ENCODE measurements at places on chromosomes 1 and 21.

DNA sequence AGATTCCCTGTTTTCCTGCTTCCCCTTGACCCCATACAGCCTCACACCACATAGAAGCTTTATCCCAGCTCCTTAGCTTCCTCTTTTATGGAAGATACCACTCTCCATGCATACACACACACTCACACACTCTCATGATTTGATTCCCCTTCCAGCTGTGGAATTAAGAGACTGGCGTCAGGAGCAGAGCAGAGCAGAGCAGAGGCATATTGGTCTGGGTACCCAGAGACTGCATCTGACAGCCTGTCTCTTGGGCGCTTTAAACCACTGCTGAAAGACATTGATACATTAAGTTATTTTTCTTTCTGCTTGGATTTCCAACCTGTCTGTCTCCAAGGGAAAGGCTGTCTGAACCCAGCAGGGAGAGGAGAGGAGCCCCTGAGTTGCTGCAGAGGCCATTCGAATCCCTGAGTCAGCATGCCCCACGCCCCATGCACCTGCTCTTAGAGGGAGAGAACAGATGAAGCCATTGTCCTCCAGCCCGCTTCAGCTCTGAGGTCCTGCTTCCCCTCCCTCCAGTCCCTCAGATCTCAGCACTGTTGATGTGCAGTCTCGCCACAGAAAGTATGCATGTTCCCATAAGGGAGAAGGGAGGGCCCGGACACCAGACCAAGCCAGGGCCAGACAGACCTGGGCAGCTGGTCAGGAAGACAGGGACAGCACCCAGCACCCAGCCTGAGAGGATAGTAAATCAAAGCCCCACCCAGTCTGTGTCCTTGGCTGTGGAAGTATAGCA, 66.7 kb upstream of the GJB5 start:
- no peak for DNase-seq

GRCh38 chr1:112721966-112722524, 6.9 kb upstream of the PPM1J start:
- DNase-seq, result no peak

GRCh38 chr1:52268372-52268771, 97.6 kb downstream of the CC2D1B start:
- DNase-seq, result no peak

GRCh38 chr1:63713627-63714481, 60.0 kb upstream of the ROR1 start:
- no peak for DNase-seq

DNA sequence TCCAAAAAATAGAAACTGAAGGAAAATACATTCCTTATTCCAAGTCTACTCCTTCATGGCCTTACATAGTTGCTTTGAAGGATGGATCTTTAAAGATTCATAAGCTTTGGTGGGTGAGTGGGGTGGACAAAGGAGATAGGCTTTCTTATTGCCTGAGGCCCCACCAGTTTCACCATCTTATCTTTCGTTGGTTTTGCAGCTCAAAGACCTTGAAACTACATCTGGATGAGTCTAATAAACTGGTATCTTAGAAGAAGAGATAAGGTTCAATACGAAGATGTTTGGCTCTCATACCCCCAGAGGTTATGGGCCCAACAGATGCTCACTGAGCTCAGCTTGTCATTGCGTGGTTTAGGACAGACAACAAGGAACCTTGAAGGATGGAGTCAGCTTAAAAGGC, 201.5 kb downstream of the HS2ST1 start:
- DNase-seq, result no peak

GRCh38 chr1:245512980-245513578, 358.3 kb downstream of the KIF26B start:
- no peak for DNase-seq

DNA sequence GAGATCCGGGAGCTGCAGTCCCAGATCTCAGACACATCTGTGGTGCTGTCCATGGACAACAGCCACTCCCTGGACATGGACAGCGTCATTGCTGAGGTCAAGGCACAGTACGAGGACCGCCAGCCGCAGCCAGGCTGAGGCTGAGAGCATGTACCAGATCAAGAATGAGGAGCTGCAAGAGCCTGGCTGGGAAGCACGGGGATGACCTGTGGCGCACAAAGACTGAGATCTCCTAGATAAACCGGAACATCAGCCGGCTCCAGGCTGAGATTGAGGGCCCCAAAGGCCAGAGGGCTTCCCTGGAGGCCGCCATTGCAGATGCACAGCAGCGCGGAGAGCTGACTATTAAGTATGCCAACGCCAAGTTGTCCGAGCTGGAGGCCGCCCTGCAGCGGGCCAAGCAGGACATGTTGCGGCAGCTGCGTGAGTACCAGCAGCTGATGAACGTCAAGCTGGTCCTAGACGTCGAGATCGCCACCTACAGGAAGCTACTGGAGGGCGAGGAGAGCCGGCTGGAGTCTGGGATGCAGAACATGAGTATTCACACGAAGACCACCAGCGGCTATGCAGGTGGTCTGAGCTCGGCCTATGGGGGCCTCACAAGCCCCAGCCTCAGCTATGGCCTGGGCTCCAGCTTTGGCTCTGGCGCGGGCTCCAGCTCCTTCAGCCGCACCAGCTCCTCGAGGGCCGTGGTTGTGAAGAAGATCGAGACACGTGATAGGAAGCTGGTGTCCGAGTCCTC, 25.5 kb downstream of the ETV3L start:
- peak; percentile 8 for DNase-seq

- no peak for DNase-seq
Observed at GRCh38 chr1:8510041-8510823, 192.3 kb downstream of the SLC45A1 start.

- peak; percentile 98 for DNase-seq
Observed at GRCh38 chr1:212488436-212489283, 55.9 kb downstream of the NENF start.

DNA sequence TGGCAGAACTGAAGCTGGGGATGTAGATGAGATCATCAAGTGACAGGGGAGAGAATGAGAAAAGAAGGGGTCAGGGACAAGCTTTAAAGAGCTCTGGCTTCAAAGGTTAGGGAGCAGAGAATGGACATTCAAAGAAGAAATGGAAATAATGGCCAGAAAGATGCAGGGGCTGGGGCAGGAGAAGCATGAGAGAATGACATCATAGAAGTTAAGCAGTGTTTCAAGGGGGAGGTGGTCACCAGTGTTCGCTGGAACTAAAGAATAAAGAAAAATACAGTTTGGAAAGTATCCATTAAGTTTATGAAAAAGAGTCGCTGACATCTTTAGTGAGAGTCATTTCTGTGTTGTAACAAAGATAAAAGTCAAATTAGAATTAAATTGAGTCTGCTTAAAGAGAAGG, 44.3 kb downstream of the TARBP1 start:
- no peak for DNase-seq

GRCh38 chr1:184051138-184051484, 419 bp upstream of the TSEN15 start:
- DNase-seq, result no peak

DNA sequence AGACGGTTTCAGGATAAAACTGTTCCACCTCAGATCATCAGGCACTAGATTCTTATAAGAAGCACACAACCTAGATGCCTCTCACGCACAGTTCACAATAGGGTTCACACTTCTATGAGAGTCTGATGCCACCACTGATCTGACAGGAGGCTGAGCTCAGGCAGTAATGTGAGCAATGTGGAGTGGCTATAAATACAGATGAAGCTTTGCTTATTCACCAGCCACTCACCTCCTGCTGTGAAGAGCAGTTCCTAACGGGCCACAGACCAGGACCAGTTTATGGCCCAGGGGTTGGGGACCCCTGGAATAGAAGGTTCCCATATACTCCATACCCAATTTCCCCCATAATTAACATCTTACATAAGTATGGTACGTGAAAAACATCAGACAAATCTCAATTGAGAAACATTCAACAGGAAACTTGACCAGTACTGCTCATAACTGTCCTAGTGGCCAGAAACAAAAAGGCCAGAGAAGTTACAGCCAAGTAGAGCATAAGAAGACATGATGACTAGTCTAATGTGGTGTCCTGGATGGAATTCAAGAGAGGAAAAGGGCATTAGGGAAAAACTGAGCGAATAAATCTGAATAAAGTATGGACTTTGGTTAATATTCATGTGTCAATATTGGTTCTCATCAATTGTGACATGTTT, 24.7 kb upstream of the IGSF5 start:
- DNase-seq, result no peak

DNA sequence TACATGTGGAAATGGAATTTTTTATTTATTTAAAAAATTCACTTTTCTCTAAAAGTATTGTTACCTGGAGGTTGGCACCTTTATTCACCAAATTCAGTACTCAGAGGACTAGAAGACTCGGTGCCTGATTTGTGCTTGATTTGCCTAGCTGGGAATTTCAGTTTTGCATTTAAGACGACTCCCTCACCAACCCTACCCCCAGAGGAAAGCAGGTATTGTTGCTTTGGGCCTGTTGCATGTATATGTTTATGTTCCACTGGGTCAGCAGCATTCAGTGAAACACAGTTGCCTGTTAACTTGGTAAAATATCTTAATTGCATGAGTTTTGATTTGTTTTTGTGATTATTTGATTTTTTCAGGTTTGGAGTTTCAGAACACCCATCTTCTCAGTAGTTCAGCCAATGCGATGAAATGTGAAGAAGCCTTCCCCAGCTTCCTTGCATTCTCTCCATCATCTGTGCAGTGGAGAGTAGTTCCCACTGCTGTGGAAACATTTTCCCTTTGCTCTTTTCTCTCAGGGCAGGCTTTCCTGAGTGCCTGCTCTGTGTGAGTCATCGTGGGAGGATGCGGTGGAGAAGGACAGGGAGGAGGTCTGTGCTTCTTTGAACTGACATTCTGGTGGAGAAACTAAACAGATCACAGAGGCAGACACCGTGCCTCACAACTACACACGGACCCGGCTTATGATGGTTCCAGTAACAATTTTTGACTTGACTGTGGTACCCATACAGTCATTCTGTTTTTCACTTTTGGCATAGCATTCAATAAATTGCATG, 6.4 kb downstream of the ADARB1 start:
- no peak for DNase-seq

DNA sequence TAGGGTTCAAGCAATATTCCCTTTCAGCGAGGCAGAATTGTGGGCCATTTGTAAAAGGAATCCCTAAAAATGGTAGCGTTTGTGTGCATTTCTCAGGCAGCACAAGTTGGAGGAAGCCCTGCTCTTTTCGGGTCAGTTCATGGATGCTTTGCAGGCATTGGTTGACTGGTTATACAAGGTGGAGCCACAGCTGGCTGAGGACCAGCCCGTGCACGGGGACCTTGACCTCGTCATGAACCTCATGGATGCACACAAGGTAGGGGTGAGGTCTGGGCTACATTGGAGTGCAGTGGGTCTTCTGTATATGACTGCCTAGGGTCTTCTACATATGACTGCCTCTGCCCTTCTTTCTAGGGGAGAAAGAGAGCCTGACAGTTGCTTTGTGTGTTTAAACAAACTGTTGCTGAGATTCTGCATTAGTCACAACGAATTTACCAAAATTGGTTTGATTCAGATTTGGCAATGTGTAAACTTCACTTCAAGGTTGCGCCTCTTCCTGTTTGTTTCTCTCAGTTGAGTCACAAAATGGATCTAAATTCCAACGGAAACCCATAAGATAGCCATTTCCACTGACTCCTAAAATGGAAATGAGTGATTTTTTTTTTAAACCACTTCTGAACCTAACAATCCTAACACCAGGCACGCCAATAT, 40.4 kb upstream of the BMP8A start:
- no peak for DNase-seq

GRCh38 chr1:48978413-48978812, 201.7 kb upstream of the BEND5 start:
- DNase-seq, result no peak

DNA sequence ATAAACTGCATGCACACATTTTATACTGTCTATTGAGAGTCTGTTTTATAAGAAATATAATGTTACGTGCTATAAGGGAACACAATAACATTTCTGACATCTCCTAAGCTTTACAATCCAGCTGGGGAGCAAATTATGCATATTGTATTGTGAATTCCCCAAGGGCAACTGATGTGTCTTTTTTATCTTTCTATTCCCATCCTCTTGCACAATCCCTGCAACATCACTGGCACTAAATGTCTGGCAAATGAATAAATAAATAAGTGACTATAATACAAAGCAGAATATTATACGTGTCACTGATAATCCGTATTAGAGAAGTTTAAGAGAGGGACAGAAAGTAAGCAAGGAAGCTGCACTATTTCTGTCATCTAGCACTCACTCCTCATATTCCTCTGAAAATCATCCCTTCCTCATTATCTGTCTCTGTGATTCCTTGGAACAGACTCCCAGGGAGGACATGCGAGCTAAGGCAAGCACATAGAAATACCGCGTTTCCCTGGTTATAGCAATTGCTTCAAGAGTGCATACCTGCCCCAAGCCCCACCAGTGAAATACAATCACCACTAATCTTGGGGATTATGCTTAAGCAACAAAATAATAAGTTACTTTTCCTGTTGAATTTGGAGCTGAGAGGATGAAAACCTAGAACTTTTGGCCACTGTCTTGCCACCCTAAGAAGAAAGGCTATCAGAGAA, 205.4 kb downstream of the SMYD3 start:
- DNase-seq, result no peak

DNA sequence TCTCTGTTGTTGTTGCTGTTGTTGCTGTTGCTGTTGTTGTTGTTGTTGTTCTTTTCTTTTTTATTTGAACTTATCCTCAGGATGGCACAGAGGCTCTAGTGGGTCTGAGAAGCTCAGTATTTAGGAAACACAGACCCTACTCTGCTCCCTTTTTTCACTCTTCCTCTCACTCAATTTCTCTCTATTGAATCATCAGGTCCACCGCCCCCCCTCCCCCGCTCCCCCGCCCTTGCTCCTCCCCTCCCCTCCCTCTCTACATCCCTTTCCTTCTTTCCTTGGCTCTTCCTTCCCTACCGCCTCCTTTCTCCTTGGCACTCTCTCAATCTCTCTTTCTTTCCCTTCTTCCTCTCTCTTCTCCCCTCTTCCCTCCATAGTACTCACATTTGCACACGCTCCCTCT, 218.5 kb upstream of the ZC3H12A start:
- no peak for DNase-seq

- DNase-seq, result no peak
Observed at GRCh38 chr21:44795342-44795741, 6.3 kb downstream of the UBE2G2 start.

DNA sequence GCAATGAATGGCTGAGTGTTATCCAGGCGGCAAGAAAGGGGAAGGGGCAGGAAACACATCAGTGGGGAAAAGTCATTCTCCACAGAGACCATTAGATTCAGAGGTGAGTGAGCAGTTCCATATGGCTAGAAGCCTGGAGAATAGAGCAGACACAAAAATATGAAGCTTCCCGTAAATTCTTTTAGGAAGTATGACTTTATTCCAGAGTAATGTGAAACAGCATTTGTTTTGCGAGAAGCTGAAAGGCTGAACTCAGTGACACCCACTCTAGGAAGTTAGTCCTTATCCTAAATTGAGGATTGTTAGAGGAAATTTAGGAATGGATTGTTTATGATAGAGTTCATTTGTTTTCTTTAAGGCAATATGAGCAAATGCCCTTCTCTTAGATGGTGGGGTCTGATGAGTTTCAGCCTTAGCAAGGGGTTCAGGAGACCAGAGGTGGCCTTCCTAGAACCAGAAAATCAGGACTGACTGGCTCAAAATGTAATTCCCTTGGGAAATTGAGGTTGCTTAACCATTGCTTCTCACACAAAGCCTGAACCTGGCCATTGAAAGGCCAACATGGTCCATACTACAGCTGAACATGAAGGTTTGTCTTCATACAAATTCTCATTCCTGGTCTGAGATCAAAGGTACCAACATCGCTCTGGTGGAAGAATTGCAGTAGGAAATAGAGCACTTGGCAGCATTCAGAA, 167.5 kb downstream of the TPR start:
- no peak for DNase-seq
